ENCODE measurements at places on chromosomes 13 and 19.

GRCh38 chr19:18737954-18738351, 53.2 kb downstream of the COMP start:
- no peak for DNase-seq

DNA sequence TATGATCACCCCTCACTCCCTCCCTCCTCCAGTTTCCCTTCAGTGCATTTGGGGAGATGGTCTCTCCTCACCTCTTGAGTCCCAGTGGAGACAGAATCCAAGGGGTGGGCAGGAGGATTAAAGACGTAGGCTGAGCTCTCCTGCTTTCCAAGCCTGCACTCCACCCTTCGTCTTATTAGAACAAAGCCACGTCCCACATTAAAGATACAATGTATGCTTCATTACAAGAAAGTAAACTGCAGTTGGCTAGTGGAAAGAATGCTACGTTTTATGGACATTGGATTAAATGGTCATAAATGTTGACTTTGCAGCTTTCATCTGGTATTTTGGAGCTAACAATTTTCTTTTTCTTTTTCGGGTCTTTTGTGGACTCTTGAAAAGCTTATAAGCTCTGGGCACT, 1.5 kb upstream of the KLK11 start:
- DNase-seq, result no peak

- DNase-seq, result no peak
Measured at GRCh38 chr13:84439108-84439507, 556.8 kb upstream of the SLITRK1 start.

DNA sequence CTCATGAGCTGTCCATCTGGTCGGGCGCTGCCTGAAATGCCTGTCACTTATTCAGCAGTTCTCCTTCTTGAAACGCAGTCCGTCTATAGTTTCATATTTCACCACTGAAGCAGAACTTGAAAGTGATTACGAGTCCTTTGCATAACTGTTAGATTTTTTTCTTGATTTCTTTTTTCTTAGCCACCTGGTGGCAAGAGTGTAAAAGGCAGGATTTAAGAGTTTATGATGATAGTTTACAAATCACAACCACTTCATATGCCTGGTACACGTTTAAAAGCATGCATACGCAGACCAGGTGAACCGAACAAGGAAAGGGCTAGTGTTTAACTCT, 45.8 kb downstream of the GGACT start:
- DNase-seq, result no peak

DNA sequence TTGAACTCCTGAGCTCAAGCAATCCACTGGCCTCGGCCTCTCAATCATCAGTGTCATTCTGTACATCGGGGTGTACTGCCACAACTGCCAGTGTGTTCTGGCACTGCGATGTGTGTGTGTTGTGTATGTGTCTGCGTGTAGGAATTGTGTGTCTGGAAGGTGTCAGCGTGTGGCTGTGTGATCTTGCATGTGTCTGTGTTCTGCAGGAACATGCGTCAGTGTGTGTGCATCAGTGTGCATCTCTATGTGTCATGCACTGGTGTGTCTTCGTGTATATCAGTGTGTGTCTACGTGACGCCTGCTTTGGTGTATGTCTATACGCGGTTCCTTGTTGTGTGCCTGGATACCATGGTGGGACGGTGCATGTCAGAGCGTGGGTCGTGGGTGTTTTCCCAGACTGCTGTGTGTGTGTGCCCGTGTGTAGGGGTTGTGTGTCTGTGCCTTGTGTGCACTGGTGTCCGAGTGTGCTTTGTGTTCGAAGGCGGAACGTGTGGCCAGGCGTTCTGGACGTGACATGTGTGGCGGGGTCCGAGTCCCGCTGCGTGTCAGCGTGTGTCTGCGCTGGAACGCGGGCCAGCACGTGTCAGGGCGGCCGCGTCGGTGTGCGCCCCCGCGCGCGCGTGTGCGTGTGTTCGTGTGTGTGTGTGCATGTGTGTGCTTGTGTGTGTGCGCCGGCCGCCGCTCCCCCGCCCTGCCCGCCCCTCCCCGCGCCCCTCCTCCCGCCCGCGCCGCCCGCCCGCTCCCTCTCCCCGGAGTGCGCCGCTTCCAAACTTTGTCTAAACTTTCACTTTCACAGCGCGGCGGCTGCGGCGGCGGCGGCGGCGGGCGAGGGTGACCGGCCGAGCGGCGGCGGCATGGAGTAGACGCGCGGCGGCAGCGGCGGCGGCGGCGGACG, at the start of gene NFIX:
Gene NFIX (plus strand): TSS at position 775 of the 895 bp plus-strand sequence. CDS start 363 bp downstream, outside the sequence.
- no peak for DNase-seq

Data from stimulated activated CD8-positive, alpha-beta memory T cell treated with anti-CD3 and anti-CD28 coated beads, Interleukin-4, amount 100 ng/mL, for 1 hour (primary cell).